Daoy (cell line): ENCODE measurements at places on chromosomes 12 and 14.

DNA sequence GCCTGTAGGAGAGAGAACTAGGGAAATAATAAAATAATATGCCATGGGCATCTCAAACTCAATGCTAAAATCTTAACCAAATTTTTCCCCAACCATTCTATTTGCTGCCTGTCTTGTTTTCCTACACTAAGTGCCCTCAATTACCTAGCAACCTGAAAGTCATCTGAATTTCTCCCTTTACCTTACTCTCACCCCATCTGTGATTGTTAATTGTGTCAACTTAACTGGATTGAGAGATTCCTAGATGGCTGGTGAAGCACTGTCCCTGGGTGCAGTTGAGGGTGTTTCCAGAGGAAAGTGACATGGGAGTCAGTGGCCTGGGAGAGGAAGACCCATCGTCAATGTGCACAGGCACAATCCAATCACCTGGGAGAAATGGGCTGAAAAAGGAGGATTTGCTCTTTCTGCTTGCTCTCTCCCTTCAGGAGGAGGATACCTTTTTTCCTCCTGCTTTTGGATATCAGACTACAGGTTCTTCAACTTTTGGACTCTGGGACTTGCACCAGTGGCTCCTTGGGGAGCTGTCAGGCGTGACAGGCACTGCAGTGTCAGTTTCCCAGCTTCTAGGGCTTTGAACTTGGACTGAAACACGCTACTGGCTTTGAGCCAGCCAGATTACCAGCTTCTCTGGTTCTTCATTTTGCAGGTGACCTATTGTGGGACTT, 100.1 kb downstream of the PPP1R12A start:
- no peak for DNase-seq

DNA sequence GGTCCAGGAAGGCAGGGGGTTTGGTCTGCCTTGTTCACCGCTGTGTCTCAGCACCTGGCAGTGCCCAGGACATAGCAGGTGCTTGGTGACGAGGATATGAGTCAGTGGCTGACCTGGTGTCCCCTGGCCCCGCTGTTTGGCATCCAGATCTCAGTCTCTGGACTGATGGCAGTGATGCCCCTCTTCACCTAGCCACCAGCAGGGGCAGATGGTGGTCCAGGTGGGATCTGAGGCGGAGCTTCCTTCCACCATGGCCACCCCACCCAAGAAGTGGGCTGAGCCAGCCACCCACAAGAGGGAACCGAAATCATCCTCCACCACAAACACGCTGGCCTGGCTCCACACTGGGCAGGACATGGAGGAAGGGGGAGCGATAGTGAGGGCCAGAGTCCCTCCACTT, 16.1 kb upstream of the SH2B3 start:
- no peak for DNase-seq

GRCh38 chr14:22218728-22219127, 370.3 kb downstream of the DAD1 start:
- DNase-seq = no peak

- DNase-seq = peak; percentile 64
Measured at GRCh38 chr14:90111895-90112534, 50.2 kb downstream of the KCNK13 start.

DNA sequence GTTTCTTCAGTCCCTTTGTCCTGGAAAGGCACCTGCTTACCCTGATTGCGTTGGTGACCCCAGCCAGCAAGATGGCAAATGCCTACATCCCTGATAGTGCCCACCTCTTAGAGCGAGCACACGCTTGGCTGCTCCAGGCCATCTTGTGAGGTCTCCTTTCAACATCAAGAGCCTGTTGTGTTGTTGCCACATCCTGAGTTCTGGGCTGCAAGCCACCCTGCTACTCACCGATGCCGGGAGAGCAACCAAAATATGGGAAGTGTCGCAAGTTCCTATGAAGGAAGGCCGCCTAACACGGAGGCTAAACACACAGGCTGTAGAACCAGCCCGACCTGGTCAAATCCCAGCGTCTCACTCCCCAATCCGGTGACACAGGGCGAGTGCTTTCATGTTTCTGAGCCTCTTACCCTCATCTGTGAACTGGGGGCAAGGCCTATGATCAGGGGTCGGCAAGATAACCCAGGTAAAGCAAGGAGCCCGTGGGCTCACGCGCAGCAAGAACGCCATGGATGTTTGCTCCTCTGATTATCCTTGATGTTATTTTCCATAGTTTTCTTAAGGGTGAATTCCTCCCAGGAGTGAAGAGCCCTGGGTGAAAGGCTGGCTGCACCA, 98.4 kb downstream of the LGMN start:
- no peak for DNase-seq

DNA sequence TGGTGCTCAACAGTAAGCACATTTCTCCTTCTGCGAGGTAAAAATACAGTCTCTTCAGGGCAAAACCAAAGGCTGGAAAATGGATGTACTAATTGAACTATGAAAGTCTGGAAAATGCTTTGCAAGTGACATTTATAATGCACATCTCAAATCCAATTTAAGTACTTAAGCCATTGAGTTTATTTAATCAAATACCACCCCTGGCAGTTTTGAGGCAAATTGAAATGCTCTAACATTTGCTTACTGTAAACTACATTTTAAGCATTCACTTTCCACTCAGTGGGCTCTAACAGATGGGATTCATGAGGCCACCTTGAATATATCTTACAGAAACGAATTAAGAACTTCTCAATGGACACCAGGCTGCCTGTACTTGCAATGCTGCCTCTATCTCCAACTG, 69.7 kb downstream of the HELB start:
- DNase-seq = no peak

DNA sequence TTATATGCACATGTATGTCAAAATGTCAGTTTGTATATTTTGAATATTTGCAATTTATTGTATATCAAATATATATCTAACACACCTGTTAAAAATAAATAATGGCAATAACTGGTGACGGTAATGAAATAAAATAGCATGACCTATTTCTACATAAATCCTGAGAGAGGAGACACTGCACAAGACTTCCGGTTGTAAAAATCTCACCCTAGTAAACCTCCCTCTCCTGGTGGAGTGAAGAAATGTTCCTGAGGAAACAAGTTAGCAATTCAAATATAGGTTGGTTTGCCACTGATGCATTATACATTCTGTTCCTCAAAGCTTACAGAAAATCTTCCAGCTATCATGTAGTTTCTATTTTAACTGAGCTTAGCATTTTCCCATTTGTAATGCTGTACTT, 166.1 kb upstream of the SYT10 start:
- DNase-seq = no peak

DNA sequence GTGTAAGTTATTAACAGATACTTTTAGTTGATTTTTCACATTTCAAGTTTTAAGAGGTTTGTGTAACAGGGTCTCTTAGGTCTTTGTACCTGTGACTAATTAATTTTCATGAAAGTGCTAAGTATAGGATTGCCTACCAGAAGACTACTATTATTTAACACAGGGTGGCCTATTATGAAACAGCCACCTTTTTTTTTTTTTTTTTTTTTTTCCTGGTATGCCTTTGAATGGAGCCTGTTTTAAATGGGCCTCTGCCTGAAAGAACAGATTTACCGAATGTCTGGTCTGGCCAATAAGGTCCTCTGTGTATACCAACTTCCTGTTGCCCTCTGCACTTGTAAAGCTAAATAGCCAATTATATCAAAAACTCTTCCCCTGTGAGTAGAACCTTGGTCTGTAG, 62.5 kb downstream of the SLC38A6 start:
- DNase-seq = no peak

DNA sequence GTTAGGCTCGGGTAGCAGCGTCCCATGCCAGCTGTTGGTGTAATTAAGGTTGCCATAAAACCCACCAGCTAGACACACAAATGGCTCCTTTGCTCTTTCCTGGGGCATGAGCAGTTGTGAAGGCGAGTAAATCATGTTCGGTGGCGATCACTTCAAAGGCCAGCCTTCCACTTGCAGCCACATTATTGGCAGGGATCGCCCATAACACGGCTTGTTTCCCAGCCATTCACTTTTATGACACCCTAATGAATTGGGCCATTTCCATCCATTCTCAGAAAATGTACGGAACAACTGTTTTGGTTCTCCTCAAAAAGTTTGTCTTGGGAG, 63.4 kb downstream of the BEGAIN start:
- DNase-seq = no peak
